ENCODE measurements at places on chromosomes 7 and 10.
A peak's percentile ranks its signal among the peaks of the same experiment; 100 is the strongest.

GRCh38 chr7:119228482-119228881 lies 1004.0 kb downstream of the ANKRD7 start:
- DNase-seq, result peak; percentile 4

- no peak for DNase-seq
These were observed 367.5 kb downstream of the CCSER2 start for GRCh38 chr10:84695902-84696301.

GRCh38 chr7:120961638-120962173 lies 11.1 kb downstream of the ING3 start:
- DNase-seq, result no peak

DNA sequence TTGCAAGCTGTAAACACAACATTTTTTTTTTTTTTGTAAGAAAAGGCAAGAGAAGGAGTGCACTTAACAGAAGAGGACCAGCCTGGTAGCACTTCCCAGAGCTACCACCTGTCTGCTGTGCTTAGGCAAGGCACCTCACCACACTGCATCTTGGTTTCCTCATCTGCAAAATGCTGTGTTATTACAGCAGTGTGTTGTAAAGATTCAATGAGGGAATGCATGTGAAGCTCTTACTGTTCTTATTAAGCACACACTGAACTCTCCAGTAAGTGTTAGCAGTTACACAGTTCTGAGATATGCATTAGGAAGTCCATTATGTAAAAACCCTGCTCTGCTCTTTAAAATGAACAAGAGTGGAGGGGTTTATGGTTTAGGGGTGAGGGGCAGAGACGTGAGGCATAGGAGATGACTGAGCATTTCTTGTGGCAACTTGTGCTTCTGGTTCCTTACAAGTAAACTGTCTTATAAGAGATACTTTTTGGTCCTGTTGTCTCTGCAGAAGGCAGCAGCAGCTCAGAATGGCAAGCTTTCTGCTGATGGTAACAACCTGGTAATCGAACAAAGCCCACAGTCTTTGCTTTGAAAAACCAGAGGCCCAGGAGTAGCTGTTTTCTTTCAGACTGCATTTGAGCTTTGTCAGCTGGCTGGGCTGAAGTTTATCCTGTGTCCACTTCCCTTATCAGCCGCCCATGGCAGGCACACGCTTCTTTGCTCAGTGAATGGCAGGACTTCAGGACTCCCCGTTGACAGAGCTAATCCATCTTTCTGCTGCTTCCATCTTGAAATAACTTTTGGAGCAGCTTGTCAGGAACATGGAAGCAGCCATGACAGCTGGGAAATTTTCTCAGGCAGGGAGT lies 98.8 kb upstream of the BMPER start:
- DNase-seq, result peak; percentile 18

- no peak for DNase-seq
These were observed 303.3 kb upstream of the ETV1 start for GRCh38 chr7:14292737-14293136.

DNA sequence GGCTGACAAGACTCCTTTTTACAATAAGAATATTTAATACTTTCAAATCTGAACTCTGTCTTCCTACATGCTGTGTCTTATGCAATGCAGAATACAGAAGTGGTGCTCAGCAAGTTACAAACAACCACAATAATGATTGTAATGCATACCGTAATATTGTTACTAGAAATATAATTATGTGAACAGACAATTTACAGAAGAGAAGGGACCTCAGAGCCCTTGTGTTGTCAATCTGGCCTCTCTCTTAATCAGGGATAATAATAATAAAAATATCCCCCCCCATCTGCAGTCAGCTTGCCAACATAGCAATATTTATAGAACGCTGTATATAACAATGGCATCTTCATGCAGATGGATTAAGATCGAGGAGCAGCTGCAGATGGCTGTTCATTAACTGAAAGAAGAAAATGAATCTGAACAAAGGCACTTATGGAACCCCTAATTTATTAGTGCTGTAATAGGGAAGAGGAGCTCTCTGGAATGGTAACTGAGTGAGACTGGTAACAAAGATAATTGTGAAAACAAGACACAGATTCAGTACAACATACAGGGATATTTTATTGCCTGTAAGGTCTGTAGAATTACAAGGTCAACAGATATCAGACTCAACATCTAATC lies 106.3 kb downstream of the TMEM26 start:
- no peak for DNase-seq
